ENCODE measurements at places on chromosomes 3 and 15.

DNA sequence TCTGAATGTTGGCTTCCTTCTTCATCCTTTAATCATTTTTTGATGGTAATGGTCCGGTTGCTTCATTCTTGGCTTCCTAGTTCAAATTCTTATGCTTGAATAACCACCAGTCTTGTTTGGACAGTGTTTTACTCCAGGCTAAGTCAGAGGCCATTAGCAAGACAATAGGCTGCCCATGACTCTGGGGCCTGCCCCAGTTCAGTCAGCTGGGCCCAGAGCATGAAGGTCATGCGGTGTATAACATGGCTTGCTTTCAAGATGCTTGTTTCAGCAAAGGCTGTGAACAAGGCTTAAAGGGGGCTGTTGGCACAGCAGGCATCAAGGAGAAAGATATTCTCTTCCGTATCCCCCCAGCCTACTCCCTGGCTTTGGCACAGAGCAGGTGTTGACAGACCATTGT is 13.7 kb downstream of the TM4SF18 start:
- no peak for DNase-seq

DNA sequence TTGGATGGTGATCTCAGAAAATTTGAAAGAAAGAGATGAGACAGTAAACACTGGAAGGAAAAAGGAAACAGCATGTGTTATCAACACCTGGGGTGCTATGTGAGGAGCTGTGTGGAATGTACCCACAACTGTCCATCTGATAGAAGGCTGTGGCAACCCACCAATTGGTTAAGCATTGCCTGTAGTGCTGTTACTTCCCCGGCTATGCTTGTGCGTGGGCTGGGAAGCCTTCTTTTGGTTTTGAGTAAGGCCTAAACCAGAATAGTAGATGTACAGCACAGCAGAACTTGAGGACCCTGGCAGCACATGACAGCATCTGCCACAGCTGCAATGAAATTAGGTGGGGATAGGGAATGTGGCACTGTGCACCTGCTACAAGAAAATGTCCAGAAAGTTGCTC is 184.5 kb downstream of the FHIT start:
- DNase-seq, result no peak

- no peak for DNase-seq
Observed at GRCh38 chr3:143536817-143537535, 311.3 kb downstream of the SLC9A9 start.

GRCh38 chr3:42500091-42500490 is 2.4 kb upstream of the VIPR1 start:
- peak; percentile 45 for DNase-seq

GRCh38 chr3:167940241-167940640 is 155.5 kb downstream of the GOLIM4 start:
- no peak for DNase-seq

- no peak for DNase-seq
Observed at GRCh38 chr3:173970281-173970680, 572.7 kb downstream of the NLGN1 start.

DNA sequence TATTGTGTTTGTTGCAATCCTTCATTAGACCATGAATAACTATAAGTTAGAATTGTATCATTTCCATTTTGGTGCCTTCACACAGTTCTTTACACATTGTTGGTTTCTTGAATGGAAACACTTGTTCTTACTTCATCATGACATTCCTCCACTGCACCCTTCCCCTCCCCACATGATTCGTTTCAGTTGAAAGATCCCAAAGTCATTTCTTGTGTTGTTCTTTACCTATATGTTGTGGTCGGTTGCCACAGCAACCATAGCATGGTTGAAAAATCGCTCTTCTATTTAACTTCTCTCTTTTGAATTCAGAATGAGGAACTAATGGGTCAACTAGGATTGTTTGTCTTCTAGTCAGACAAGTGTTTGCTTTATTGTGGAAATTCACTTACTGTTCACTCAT is 103.3 kb downstream of the IL1RAP start:
- no peak for DNase-seq

DNA sequence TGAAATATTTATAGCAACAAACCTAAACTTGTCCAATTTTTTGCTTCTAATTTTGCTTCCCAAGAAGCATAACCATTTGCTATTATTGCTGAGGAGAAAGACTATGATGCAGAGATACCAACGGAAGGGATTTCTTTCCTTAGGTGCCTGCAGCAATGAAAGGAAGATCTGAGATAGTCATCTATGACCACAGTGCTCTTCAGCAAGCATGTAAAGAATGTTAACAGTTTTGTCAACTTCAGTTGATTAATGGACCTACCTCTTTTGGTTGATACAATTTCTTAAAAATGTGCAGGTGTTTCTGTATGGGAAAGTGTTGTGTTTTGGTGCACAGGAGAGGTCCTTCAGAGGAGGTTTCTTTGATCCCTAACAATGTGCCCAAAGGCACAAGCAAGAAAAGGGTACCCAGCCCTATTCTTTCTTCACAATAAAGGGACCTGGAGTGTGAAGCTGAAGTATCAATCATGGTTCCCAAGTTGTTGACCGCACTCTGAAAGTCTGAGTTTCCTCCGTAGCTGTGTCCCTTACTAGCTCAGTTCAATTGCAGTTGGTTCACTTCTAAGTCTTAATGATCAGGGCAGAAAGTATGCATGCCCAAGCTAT is 307.7 kb upstream of the KCNH8 start:
- no peak for DNase-seq

GRCh38 chr3:9205345-9206143 is 43.9 kb downstream of the SRGAP3 start:
- no peak for DNase-seq

DNA sequence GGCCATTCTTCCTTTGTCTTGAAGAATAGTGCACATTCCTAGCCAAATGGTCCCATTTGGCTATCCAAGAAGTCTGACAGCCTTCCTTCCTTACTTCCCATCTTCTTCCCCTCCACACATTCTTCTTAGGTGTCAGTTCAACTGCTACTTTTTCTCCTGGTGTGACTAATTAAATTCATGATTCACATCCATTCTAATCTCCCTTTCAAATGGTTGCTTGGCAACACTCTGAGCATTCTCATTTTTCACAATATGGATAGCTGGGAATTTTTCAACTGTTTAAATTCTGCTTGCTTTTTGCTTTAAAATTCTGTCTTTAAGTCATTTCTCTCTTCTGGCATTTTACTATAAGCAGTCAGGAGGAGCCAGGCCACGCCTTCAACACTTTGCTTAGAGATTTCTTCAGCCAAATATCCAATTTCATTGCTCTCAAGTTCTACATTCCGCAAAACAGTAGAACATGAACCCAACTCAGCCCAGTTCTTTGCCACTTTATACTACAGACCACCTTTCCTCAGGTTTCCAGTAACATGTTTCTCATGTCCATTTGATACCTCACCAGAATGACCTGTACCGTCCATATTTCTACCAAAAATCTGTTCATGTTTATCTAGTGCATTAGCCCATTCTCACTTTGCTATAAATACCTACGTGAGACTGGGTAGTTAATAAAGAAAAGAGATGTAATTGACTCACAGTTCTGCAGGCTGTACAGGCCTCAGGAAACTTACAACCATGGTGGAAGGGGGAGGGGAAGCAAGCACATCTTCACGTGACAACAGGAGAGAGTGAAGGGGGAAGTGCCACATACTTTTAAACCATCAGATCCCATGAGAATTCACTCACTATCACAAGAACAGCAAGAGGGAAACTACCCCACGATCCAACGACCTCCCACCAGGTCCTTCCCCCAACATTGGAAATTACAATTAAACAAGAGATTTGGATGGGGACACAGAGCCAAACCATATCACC is 31.9 kb upstream of the MCF2L2 start:
- no peak for DNase-seq

DNA sequence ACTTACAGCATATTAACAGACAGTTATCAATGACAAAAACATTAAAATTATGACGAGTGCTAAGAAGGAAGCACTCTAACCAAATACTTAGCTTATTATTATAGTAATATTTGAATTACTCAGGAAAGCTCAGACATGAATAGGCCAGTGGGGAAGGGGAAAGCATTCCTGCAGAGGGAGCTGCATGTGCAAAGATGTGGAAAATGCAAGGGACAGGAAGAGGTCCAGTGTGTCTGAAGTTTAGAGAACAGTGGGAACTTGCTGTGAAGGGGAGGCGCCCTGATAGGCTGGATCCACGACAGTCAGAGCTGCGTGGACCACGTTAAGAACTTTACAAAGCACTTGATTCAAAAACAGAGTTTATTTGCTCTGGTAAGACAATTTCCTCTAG is 1.2 kb upstream of the SPICE1 start:
- peak; percentile 25 for DNase-seq

DNA sequence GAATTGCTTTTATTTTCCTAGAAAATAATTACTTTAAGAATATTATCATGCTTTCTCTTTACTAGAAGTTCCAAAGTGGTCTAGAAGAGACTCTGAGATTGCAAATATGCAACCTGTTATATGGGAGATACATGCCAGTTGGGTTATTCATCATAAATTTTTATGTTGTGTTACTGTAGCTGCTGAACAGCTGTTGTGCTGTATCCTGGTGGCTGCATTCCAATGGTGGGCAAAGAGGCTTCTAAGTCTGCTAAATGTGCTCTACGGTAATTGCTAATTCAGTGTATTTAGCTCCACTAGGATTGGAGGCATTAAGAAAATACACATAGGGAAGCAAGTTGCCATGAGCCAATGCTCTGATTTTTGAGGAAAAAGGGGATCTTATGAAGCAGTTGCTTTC is 409.0 kb downstream of the TUSC7 start:
- DNase-seq, result no peak

DNA sequence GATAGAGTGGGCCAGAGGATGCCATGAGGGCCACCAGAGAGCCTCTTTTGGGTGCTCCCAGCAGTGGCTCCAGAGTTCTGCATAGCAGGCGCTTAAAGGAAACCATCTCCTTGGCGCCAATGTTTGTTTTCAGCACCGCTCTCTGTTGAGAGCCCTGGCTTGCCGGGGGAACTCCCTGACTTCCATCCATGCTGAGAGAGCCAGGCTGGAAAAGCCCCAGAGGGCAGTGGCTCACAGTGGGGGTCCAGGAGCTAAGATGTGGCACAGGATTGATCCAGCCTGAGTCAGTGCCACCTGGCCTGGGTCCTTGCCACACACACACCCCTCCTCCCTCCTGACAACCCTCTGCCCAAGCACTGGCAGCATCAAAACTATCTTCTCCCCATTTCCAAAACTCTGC is 50.4 kb upstream of the HACD2 start:
- no peak for DNase-seq

- no peak for DNase-seq
Observed at GRCh38 chr3:139472380-139473010, 3.8 kb downstream of the RBP2 start.

DNA sequence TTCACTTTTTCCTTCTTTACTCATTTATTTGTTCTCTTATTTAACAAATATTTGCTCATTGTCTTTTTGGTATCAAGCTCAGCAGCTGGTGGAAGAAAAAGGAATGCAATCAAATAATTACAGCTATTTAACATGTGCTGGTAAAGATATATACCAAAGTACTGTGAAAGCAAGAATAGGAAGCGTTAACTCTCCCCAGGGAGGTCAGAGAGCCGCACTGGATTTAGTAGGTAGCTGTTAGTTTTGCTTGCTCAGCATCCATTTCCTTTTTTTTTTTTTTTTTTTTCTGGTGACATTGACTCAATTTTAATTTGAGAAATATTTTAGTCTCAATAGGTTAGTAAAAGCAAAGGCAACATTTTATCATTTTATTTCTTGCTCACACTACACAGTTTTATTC is 308.5 kb upstream of the MDFIC2 start:
- no peak for DNase-seq

DNA sequence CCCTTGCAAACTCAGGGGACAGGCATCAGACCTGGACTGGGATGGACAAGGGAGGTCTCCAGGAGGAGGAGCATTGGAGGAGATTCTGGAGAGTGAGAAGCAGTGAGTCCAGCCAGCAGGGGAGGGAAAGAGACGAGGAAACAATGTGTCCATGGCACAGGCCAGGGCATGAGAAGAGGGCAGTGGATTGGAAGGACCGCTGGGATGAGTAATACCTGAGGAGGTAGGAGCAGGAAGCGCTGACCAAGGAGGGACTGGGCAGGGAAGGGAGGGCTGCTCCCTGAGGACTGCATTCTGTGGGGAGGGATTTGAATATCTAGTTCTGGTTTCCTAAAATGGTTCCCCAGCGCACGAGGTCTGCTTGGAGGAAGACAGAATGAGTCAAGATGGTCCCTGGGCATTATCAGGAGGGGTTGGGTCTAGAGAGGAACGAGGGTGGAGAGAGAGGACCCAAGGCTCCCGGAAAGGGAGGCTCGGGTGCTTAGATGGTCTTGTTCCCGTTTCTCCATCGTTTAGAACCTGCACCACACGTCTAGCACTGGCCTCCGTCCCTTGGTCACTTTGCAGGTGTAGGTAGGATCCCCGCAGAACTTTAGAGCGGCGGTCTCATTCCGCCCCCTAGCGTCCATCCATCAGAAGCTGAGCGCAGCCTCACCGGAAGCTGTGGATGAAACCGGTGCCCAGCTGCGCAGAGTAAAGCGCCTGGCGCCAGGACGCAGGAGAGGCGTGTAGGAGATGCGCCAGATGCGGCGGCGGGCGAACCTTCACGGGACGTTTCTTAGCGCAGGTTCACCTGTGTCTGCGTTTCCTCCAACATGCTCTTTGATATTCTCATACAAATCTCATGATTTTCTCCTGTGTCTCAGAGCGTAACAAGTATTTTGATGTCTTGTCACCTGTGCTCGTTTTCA is 190.7 kb upstream of the NDN start:
- no peak for DNase-seq

GRCh38 chr15:45187578-45187893 is 230 bp downstream of the SHF start:
- DNase-seq, result no peak

DNA sequence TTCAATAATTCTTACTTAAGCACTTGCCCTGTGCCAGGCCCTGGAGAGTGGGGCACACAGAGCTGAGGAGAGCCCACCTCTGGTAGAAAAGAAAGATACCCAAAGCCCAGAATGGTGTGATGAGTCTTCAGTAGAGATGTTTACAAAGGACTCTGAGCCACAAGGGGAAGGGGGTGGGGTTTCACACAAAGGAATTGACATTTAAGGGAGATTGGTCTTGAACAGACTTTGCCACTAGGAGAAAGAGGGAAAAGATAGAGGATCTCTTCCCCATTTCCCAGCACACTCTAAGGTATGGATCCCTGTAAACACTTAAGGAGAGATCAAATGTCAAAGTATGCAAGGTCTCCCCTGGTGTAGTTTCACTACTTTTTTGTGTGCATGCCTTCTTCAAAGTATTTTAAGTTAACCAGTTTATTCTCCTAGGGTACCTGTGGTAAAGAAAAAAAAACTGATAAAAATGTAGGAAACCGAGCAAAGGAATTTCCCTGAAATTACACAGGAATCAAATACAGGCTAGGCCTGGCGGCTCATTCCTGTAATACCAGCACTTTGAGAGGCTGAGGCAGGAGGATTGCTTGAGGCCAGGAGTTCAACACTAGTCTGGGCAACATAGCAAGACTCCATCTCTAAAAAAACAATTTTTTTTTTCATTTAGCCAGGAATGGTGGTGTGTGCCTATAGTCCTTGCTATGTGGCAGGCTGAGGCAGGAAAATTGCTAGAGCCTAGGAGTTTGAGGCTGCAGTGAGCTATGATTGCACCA is 117.6 kb upstream of the SKOR1 start:
- DNase-seq, result no peak

- DNase-seq, result no peak
Observed at GRCh38 chr3:98800401-98800800, 37.3 kb downstream of the ST3GAL6 start.

- no peak for DNase-seq
Observed at GRCh38 chr15:65372787-65373067, 5.1 kb downstream of the IGDCC3 start.

GRCh38 chr3:134568790-134569189 is 82.0 kb downstream of the KY start:
- no peak for DNase-seq

Measured in CD8-positive, alpha-beta T cell (primary cell).